ENCODE measurements at places on chromosomes 12 and 14. TPM values are rescaled to one million over a fixed set of nuclear protein-coding genes. Genes with fewer than 3 reads are reported as not detected.

The PROX2 gene
- polyA plus RNA-seq = not detected

The NELL2 gene
- 0.60 TPM for polyA plus RNA-seq

The RERGL gene
- polyA plus RNA-seq = 6.7 TPM

The PRPH gene
- 2.4 TPM for polyA plus RNA-seq

The NKX2-1 gene
- not detected for polyA plus RNA-seq

The TMEM132C gene
- polyA plus RNA-seq = not detected

The KRT85 gene
- polyA plus RNA-seq = not detected

The GLIPR1L1 gene
- polyA plus RNA-seq = not detected

The THAP2 gene
- polyA plus RNA-seq = 5.1 TPM

The CRIP1 gene
- polyA plus RNA-seq = 403 TPM

The NPAS3 gene
- not detected for polyA plus RNA-seq

The CARMIL3 gene
- polyA plus RNA-seq = under 0.01 TPM

The CMA1 gene
- 0.52 TPM for polyA plus RNA-seq

GRCh38 chr12:16277585-16277984 is at the start of gene SLC15A5:
Gene SLC15A5 (minus strand): TSS chr12:16277685. CDS start chr12:16277685, 0 bp downstream.
- peaks cover 5% of the 10 kb centered on the region for H3K4me1 ChIP-seq
- H3K4me3 ChIP-seq = no peak within 1 kb of the TSS
- H3K27me3 ChIP-seq = no peaks in the 10 kb centered on the region

- DNase-seq = no peak
- no peaks in the 10 kb centered on the region for H3K4me1 ChIP-seq
- H3K27me3 ChIP-seq = no peaks in the 10 kb centered on the region
- H3K4me3 ChIP-seq = no peak overlapping the region
- H3K27ac ChIP-seq = peak overlapping the region; percentile 80
- no peaks in the 10 kb centered on the region for H3K36me3 ChIP-seq
Measured at GRCh38 chr12:2016862-2017545, 12.7 kb upstream of the DCP1B start.

GRCh38 chr14:70730393-70730792 is 78.9 kb downstream of the MAP3K9 start:
- no peaks in the 10 kb centered on the region for H3K27me3 ChIP-seq
- H3K27ac ChIP-seq = no peak overlapping the region
- no peaks in the 10 kb centered on the region for H3K4me1 ChIP-seq
- no peak overlapping the region for H3K4me3 ChIP-seq
- no peak for DNase-seq

- no peak overlapping the region for H3K27ac ChIP-seq
- DNase-seq = no peak
Measured at GRCh38 chr12:113093409-113094101, 37.0 kb downstream of the DTX1 start.

DNA sequence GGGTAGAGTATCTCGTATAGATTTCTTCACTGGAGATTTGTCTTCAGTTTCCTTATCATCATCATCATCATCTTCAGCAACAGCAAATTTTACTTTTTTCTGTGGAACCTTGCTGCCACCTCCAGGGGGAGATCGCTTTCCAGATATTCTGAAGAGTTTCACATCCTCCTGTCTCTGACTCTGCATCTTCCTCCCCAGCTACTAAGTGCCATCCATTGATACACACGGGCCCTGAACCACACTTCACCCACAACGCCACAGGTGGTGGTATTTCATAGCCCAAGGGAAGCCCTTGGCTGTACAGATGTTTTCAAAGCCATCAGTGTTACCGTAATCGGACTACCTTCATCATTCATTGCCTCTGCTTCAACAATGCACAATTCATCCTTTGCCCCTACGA is 82.2 kb downstream of the PPP2R5C start:
- H3K4me3 ChIP-seq = no peak overlapping the region
- H3K4me1 ChIP-seq = peaks cover 31% of the 10 kb centered on the region
- DNase-seq = no peak
- no peak overlapping the region for H3K27ac ChIP-seq
- H3K36me3 ChIP-seq = no peaks in the 10 kb centered on the region
- no peaks in the 10 kb centered on the region for H3K27me3 ChIP-seq

DNA sequence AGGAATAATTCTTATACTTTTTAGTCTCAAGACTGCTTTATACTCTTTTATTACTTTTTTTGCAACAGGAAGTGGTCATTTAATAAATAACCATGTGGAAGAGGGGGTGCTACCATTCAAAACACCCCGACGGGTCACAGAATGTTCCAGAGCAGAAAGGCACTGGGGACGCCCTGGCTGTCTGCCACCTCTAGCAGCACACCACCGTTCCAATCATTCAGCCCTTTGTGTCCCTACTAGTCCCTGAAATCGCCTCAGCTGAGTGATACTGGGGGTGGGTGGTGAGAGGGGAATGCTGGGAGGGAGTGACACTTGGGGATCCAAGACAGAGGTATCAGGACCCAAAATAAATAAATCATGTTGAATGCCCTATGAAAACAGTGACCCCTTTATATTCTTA is 52.4 kb downstream of the MON2 start:
- no peak overlapping the region for H3K27ac ChIP-seq
- H3K27me3 ChIP-seq = no peaks in the 10 kb centered on the region
- no peak overlapping the region for H3K4me3 ChIP-seq

DNA sequence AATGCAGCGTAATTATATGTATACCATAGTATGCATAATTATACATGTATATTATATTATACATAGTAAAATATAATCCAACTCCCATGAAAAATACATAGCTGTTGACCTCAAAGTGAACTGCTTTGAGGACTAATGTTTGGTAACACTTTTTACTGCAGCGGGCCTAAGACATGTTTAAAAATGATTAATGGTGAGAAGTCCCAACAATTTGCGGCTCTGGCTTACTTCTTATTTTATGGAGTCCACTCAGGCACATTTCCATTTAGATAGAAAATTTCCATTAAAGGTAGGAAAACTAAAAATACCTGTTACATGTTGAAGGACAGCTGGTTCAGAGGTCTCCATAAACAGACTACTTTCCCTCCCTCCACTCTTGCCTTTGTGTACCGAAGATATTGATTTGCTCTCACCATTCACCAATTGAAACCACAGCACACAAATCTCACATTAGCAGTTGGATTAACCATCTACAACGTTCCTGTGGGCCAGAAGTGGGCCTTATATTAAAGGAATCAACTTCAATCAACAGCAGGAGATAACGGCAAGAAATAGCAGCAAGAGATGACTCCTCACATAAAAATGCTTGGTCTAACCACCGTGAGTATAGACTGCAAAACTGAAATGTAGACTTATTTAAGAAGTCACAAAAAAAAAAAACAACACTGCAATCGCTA is 14.1 kb upstream of the NT5DC3 start:
- peak overlapping the region; percentile 86 for H3K27ac ChIP-seq
- no peak for DNase-seq
- no peaks in the 10 kb centered on the region for H3K36me3 ChIP-seq
- H3K4me1 ChIP-seq = peaks cover 92% of the 10 kb centered on the region
- no peaks in the 10 kb centered on the region for H3K27me3 ChIP-seq

DNA sequence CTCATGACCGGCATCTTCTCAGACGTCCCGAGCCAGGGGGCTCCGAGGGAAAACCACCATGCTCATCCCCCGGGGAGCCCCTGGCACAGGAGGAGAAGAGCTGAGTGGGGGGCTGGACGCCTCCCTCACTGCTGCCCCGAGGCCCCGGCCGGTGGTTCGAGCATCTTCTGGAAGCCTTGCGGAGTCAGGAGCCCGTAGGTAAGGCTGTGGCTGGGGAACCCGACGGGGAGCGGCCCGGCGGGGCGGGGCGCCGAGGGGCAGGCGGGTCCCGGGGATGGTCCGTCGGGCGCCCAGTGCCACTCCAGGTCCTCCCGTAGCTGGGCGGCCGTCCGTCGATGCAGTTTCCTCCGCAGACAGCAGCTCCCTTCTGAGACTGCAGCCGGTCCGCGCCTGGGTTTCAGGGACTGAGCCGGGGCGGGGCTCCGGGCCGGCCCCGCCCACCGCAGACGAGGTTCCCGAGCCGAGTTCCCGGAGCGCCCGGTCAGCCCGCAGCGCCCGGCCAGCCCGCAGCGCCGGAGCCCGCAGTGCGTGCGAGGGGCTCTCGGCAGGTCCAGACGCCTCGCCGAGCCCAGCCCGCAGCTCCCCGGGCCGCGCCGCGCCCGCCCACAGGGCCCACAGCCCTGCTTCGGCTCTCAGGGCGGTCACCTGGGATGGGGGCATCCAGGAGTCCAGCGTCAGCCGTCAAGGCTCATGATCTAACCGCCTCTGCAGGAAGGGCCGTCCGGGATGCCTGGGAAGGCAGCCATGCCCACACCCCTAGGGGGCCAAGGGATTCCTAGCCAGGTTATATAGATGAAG is at the start of gene PGF:
TSS of gene PGF (minus strand) at position 369 of the 798 bp plus-strand sequence. CDS start at position 14, 355 bp downstream.
- H3K4me1 ChIP-seq = no peaks in the 10 kb centered on the region
- H3K27ac ChIP-seq = no peak within 1 kb of the TSS
- peak; percentile 83 for DNase-seq

GRCh38 chr14:89406941-89407340 is 10.1 kb downstream of the FOXN3 start:
- peaks cover 60% of the 10 kb centered on the region for H3K4me1 ChIP-seq
- no peak overlapping the region for H3K4me3 ChIP-seq
- DNase-seq = no peak

DNA sequence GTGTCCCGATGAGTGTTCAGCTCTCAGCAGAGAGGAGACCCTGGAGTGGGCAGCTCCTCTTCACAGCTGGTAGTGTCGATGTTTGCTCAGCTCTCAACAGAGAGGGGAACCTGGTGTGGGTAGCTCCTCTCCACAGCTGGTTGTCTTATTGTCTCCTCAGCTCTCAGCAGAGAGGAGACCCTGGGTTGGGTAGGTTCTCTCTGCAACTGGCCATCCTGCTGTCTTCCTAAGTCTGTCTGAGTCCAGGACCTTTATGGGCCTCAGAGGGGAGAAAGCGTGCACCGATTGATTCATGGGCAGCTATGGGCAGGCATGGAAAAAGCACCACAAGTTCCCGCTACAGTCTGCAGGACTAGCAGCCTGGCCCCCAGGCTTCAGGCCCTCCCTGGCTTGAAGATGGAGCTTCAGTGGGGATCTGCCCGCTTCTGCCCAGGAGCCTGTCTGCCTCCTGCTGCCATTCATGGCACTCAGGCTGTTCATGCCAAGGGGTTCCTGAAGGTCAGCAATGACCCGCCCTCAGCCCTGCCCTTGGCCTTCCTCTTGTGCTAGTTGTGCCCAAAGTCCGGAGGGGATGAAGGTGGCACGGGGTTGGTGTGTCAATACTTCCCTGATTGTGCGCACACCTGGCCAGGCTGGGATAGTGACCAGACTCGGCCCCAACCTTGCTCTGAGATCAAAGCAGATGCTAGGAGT is 224.2 kb downstream of the KCNC2 start:
- no peaks in the 10 kb centered on the region for H3K4me1 ChIP-seq
- no peaks in the 10 kb centered on the region for H3K36me3 ChIP-seq
- no peak overlapping the region for H3K4me3 ChIP-seq
- H3K27me3 ChIP-seq = no peaks in the 10 kb centered on the region

DNA sequence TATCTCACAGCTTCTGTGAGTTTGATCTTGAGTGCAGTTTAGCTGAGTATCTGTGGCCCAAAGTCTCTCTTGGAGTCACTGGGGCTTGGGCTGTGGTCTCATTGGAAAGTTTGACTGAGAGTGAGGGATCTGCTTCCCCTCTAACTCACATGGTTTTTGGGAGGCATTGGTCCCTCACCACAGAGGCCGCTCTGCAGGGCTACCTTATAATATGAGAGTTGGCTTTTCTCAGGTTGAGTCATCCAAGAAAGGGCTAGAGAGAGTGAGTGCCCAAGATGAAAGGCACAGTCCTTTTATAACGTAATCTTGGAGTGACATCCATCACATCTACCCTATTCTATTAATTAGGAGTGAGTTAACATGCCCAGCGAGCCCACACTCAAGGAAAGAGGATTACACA is 175.8 kb downstream of the SLC41A2 start:
- no peaks in the 10 kb centered on the region for H3K27me3 ChIP-seq
- no peak overlapping the region for H3K4me3 ChIP-seq
- DNase-seq = no peak

DNA sequence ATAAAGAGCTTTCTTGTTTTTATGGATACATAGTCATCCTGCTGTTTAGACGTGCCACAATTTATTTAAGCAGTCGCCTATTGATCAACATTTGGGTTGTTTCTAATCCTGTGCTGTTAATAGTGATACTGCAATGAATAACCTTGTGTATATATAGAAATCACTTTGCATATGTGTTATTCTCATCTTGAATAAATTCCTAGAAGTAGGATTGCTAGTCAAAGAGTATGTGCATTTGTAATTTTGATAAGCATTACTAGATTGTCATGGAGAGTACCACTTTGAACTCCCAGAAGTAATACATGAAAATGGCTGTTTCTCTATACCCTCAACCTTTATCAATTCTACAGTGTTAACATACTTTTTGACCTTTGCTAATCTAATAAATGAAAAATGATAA is 44.9 kb upstream of the KCNH3 start:
- peaks cover 18% of the 10 kb centered on the region for H3K4me1 ChIP-seq
- no peak overlapping the region for H3K27ac ChIP-seq
- H3K27me3 ChIP-seq = no peaks in the 10 kb centered on the region
- H3K4me3 ChIP-seq = no peak overlapping the region

- H3K27me3 ChIP-seq = peaks cover 30% of the 10 kb centered on the region
- no peaks in the 10 kb centered on the region for H3K36me3 ChIP-seq
- H3K4me3 ChIP-seq = peak overlapping the region; percentile 61
Measured at GRCh38 chr14:30875788-30876053, 1.4 kb downstream of the COCH start.

GRCh38 chr12:120835657-120836056 is 68.5 kb downstream of the SPPL3 start:
- peaks cover 75% of the 10 kb centered on the region for H3K4me1 ChIP-seq
- H3K27me3 ChIP-seq = no peaks in the 10 kb centered on the region
- H3K4me3 ChIP-seq = no peak overlapping the region
- no peak for DNase-seq
- no peaks in the 10 kb centered on the region for H3K36me3 ChIP-seq
- H3K27ac ChIP-seq = peak overlapping the region; percentile 67

GRCh38 chr12:109446869-109447268 is 30.2 kb downstream of the KCTD10 start:
- no peaks in the 10 kb centered on the region for H3K27me3 ChIP-seq
- H3K36me3 ChIP-seq = peaks cover 5% of the 10 kb centered on the region
- H3K4me1 ChIP-seq = peaks cover 59% of the 10 kb centered on the region
- H3K4me3 ChIP-seq = no peak overlapping the region
- no peak overlapping the region for H3K27ac ChIP-seq
- no peak for DNase-seq

DNA sequence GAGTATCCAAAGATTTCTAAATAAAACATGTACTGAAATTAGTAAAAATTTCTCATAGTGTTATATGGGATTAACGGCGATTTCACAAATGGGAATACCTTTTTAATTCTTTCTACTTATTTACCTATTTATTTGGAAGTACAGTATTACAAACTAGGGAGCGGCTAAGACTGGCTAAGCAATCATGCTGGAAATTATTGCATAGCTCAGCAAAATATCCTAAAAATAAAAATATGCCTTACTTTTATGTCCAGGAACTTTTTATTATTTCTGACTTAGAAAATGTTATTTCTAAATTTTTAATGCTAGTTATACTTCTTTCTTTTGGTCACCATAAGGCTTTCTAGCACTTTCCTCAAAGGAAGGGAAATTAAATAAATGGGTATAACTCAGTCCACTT is 36.5 kb upstream of the PTCSC3 start:
- H3K27me3 ChIP-seq = no peaks in the 10 kb centered on the region
- H3K4me1 ChIP-seq = no peaks in the 10 kb centered on the region
- H3K27ac ChIP-seq = no peak overlapping the region
- H3K36me3 ChIP-seq = no peaks in the 10 kb centered on the region
- no peak overlapping the region for H3K4me3 ChIP-seq

- H3K36me3 ChIP-seq = no peaks in the 10 kb centered on the region
- peak overlapping the region; percentile 73 for H3K27ac ChIP-seq
- no peak for DNase-seq
Measured at GRCh38 chr12:131828671-131829355, 620 bp downstream of the MMP17 start.
